H9 (cell line): ENCODE measurements at places on chromosomes 11 and 22. TPM values are rescaled to one million over a fixed set of nuclear protein-coding genes. Genes with fewer than 3 reads are reported as not detected.

DNA sequence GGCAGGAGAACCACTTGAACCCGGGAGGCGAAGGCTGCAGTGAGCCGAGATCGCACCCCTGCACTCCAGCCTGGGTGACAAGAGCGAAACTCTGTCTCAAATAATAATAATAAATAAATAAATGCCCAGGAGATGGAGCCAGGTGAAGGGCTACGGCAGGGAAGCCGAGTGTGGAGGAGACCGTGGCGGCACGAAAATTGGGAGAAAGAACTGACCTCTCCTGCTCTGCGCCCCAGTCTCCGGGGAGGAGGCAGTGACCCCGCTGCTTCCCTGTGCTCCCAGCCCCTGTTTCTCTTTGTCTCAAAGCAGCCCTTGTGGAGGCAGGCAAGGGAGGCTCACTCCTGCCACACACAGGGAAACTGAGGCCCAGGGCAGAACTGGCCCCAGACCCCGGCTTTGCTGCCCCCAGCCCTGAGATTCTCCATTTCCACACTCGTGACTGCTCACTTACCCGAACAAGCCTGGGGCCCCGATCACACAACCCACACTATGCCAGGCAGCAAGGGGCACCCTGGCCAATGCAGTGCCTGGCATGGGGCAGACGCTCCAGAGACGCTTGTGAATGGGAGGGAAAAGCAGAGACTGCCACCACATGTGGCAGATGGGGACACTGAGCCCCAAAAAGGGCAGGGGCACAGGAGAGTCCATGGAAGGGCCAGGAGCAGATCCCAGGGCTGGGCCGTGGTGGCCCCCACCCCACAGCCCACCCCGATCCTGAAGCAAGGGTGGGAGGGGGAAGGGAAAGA, 80.4 kb upstream of the PRR5 start:
- DNase-seq = no peak
- no peak overlapping the region for H3K27ac ChIP-seq
- peak overlapping the region; percentile 14; the same call in 1 of the 2 replicates for H3K4me3 ChIP-seq
- peaks cover 4% of the 10 kb centered on the region; the same call in 1 of the 2 replicates for H3K27me3 ChIP-seq
- H3K4me1 ChIP-seq = no peaks in the 10 kb centered on the region

Gene KCNJ5
- 0.04 and 0.11 TPM in 2 replicates for total RNA-seq

DNA sequence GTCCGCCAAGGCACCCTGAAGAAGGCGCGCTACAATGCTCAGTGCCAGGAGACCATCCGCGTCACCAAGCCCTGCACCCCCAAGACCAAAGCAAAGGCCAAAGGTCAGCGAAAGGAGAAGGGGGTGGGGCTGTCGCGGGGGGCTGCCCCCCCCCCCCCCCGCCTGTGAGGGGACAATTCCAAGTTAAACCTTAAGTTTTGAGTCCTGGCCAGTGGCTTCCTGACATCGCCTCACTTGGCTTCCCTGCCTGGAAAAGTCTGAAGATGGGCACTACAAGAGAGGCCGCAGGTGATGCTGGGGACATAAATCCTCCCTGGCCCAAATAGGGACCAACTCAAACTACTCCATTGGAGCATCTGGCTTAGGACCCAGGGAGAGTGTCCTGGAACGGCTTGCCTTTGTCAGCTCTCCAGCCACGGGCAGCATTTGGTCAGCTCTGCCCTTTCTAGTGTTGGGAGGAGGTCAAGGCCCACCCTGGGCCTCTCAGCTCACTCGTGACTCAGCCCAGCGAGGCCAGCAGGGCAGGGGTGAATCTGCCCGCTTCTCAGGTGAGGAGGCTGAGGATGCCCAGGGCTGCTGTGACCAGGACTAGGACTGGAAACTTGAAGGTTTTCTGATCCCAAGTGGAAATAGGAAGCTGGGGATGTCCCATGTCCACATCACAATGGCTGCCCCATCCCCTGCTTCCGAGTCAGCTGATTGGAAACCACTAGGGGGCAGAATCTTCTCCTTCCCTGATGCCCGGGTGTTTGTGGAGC, 1.4 kb downstream of the MDK start:
- H3K4me1 ChIP-seq = peaks cover 4% of the 10 kb centered on the region; the same call in 1 of the 2 replicates
- peak overlapping the region; percentile 79 for H3K4me3 ChIP-seq
- peak; percentile 75 for DNase-seq
- H3K27ac ChIP-seq = no peak overlapping the region
- H3K27me3 ChIP-seq = no peaks in the 10 kb centered on the region

Gene OR10D3
- not detected in 2 replicates for total RNA-seq

DNA sequence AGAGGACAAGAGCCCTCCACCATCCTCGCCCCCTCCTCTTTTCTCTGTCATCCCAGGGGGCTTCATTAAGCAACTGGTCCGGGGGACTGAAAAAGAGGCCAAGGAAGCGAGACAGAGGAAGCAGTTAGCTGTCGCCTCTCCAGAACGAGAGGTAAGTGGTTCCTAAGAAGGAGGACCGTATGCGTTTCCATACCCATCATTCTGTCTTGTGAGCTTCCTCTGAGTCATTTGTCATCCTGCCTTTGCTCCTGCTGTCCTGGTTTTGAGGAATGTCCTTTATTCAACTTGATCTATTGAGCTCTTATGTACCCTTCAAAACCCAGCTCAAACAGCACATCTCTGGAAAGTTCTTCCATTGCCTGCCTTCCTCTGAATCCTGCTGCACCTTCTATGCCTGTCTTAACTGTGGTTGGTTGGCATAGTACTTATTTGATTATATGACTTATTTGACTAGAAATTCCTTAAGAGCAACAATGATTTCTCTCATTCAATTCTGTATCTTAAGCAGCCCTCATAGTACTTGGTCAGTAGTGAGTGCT, 21.3 kb downstream of the MYO18B start:
- H3K27me3 ChIP-seq = no peaks in the 10 kb centered on the region
- no peak overlapping the region for H3K4me3 ChIP-seq
- no peak for DNase-seq
- H3K36me3 ChIP-seq = no peaks in the 10 kb centered on the region
- H3K27ac ChIP-seq = no peak overlapping the region

- no peaks in the 10 kb centered on the region for H3K4me1 ChIP-seq
- DNase-seq = no peak
- H3K27me3 ChIP-seq = no peaks in the 10 kb centered on the region
- no peak overlapping the region for H3K27ac ChIP-seq
Measured at GRCh38 chr11:95829580-95830259, 39.4 kb downstream of the CEP57 start.

- no peak overlapping the region for H3K27ac ChIP-seq
- H3K36me3 ChIP-seq = no peaks in the 10 kb centered on the region
- no peak overlapping the region for H3K4me3 ChIP-seq
- no peaks in the 10 kb centered on the region for H3K27me3 ChIP-seq
- H3K4me1 ChIP-seq = no peaks in the 10 kb centered on the region
Measured at GRCh38 chr11:6237266-6237665, 1.6 kb upstream of the CNGA4 start.
